ENCODE measurements at places on chromosomes 13 and 19.

GRCh38 chr19:35975608-35976214, 19.3 kb upstream of the SDHAF1 start:
- no peak for DNase-seq

- DNase-seq = no peak
Measured at GRCh38 chr13:43127103-43127798, 103.9 kb downstream of the DNAJC15 start.

DNA sequence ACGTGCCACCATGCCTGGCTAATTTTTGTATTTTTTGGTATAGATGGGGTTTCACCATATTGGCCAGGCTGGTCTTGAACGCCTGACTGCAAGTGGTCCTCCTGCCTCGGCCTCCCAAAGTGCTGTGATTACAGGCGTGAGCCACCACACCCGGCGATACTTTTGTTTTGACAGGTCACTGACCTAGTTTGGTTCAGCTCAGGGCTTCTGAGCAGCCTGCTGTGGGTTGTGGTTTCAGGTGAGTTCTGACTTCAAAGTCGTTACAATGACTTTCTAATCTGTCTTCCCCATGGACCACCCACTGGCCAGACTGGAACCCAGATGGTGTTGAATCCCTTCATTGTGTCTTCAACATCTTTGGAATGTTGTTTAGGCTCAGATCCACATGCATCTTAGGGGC, 73.8 kb downstream of the TRPM4 start:
- no peak for DNase-seq

- DNase-seq = no peak
Measured at GRCh38 chr13:51959773-51960172, 51.5 kb downstream of the ATP7B start.

DNA sequence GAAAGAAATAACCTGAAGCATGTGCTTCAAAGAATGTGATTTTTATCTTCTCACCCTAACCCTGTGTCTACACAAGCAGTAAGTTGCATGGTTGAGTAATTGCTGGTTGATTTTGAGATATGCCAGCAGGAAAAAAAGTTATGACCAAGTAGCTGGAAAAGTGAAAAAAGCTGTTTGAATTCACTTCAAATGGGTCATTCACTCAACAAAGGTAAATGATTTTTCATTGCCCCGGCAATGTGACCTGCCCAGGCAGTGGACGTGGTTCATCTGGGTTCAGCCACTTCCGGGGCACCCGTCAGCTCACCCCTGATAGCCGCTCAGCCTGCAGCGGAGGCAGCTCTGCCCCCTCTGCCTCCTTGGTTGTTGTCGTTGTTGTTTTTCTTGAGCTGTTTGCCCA, 18.5 kb downstream of the TNFRSF19 start:
- DNase-seq = no peak

DNA sequence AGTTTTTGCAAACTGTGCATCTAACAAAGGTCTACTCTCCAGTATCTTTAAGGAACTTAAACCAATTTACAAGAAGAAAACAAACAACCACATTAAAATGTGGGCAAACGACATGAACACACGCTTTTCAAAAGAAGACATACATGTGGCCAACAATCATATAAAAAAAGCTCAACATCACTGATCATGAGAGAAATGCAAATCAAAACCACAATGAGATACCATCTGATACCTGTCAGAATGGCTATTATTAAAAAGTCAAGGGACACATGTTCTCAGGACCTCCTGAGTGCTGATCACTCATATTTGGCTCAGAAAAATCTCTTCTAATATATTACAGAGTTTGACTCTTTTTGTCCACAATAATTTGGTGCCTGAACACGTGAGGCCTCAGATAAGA, 14.2 kb upstream of the LILRB1 start:
- DNase-seq = no peak

- no peak for DNase-seq
Measured at GRCh38 chr19:2014731-2015607, 545 bp downstream of the BTBD2 start.

DNA sequence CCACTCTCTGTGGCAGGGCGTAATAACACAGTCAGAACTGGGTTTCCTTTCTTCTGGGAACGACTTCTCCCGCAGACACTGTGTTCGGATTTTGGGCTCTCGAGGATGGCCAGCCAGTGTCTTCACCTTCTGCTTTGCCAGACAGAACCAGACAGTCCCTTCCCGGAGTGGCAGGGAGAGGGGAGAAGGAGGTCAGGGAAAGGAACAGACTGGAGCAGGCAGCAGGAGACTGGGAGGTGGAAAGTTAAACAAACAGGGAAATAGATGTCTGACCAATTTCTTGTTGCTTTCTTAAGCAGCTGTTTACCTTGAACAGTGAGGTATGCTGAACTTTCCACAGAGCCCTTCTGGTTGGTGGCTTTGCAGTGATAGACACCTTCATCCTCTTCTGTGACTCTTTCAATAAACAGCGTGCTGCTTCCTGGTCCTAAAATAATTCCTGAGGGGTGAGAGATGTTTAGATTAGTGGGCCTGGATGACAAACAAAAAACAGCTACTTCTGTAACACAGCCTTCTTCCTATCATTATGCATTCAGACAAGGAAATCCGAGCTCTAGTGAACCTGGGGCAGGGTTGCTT, 137.6 kb downstream of the FLT1 start:
- no peak for DNase-seq

DNA sequence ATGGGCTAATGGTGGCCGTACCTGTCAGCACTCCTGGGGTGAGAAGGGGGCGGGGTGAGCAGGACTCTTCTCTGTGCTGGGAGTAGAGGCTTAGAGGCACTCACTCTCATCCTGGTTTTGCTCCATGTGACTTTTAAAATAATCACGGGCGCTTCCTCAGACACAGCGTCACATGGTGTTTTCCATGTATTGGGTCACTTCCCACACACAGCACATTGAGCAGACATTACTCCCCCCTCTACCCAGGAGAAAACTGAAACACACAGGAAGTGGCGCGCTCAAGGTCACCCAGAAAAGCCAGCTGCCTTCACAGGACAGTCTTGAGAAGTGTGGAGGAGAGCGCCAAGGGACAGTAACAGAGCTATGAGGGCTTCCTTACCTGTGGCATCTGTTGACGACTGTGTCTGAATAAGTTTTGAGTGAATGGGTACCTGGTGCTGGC, 23.2 kb downstream of the SPATA13 start:
- no peak for DNase-seq

DNA sequence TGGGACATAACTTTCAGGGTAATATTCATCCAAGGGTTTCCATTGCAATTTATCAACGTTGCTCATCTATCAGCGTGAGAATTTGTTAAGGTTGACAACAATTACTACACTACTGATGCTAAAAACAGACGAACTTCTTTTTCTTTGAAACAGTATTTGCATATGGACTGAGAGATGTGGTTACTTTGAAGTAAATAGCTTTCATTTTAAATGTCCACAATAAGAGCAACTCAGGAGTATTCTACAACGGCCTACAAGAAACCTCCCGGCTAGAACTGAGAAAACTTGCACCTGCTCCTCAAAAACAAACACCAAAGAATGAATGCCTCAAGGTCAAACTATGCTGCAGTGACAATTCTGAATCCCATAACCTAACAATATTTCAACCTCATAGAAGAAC, 238.4 kb downstream of the IRS2 start:
- no peak for DNase-seq

- no peak for DNase-seq
Measured at GRCh38 chr19:30519607-30520205, 147.5 kb downstream of the ZNF536 start.

GRCh38 chr19:43731846-43732245, 16.0 kb downstream of the IRGC start:
- no peak for DNase-seq

DNA sequence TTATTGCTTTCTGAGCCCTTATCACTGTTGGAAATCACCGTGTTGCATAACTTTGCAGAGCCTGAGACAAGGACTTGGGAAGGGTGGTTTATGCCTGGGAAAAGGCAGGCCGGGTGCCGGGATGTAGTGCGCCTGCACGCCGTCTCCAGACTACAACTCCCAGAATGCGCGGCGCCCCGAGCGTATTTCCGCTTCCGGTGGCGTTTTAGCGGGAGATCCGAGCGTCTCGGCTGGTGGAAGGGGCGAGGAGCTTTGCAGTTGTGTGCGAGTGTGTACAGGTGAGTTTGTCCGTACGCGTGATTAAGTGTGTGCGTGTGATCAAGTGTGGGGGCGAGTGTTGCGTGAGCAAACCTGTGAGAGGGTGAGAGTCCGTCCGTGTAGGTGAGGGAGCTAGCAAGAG, 75.4 kb downstream of the PEG3 start:
- no peak for DNase-seq

DNA sequence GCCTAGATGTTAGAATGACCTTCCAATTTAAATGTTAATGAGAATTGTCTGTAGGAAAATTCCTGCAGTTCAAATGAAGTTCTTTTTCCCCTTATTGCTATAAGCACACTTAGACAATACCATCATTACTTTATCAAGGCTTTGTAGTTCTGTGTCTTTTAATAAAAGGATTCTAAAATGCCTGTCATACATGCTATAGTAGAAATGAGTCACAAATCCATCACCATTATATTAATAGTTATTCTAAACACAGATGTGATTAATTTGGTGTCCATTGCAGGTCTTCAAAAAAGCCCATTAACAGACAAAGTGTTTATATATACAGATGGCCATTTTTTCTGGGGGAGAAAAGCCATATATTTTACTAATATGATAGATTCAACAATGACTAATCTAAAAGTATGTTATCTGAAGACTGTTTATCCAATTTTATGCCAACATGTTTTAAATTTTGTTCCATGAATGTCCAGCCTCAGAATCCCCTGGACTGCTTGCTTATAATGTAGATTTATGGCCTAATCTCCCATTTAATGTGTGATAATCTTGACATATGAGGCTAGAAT, 1678.3 kb upstream of the PCDH20 start:
- DNase-seq = no peak

DNA sequence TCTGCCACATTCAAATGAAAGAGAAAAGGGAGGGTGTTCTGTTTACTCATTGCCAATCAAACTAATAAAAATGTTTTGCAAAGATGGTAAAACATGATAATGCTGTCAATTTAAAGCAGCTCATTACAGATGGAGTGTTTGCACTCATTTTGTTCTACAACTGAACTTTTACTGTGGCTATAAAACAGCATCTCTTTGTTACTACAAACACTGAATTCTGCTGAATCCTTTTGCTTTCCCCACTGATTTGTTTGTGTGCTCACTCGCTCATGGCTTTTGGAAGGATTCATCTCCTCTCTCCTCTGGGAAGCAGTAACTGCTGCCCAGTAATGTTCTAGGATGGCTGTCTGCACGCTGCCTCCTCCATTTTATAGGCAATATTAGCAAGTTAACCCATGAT, 434.5 kb downstream of the PCDH9 start:
- DNase-seq = no peak

GRCh38 chr19:32339988-32340874, 5.2 kb upstream of the ZNF507 start:
- no peak for DNase-seq

DNA sequence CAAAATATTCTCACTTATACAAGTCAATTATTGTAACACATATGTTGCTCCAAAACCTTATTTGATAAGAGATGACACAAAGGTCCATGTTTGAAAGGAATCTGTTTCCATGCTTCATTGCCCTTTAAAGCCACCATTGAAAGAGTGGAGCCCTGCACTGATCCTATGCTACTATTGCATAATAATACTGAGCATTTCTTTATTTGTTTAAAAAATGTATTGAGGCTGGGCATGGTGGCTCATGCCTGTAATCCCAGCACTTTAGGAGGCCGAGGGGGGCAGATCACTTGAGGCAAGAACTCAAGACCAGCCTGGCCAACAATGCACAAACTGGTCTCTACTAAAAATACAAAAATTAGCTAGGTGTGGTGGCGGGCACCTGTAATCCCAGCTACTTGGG, 178.8 kb upstream of the STARD13 start:
- no peak for DNase-seq

DNA sequence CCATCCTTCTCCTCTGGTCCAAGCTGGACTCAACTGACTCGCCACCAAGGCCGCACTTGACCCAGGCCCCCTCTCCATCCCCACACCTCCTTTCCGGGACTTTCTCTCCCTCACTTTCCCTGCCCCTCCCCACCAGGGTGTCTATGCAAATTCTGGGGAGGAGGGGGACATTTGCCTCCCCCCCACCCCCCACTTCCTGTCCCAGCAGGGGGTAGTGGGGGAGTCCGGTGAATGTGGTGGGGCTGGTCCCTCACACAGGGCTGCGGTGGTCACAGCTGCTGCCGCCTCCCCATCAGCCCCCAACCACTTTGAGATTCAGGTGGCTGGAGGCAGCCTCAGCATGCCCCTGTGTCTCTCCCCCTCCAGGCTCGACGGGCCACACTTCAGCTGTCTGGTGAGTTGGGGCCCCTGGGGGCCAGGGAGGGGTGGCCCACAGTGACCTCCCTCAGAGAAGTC, 870 bp downstream of the SPIB start:
- no peak for DNase-seq

DNA sequence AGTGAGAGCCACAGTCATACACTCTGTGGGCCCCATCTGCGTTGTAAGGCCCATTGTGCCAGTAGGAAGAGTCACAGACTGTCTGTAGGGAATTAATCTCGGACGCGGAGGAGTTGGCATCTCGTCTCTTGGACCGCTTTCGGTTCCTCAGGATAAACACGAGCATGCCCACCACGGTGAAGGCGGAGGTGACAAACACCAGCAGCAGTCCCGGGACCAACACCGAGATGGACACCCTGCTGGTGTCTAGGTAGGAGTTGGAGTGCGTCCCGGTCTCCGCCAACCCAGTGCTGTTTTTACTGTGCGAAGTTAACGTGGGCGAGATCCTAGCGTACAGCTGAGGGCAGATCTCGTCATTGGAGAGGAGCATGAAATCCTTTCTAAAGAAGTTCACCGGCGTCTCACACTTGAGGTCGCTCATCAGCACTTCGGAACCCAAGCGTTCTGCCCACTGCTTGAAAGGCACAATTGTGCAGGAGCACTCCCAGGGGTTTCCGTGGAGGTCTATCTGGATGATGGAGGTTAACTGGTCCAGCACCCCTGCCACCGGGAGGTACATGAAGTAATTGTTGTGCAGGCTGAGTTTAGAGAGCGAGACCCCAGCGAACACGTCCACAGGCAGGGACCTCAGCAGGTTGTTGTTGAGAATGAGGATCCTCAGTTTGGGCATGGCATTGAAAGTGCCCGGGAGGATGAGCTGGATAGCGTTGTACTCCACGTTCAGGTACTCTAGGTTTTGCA, 2.7 kb downstream of the SLITRK1 start:
- no peak for DNase-seq

- no peak for DNase-seq
Measured at GRCh38 chr19:48806518-48806817, 4.4 kb downstream of the BCAT2 start.
